A172 (cell line): ENCODE measurements at places on chromosomes 1 and 21. TPM values are rescaled to one million over a fixed set of nuclear protein-coding genes. Genes with fewer than 3 reads are reported as not detected.

GRCh38 chr1:87766737-87767136 lies 438.1 kb downstream of the LMO4 start:
- DNase-seq, result no peak

DNA sequence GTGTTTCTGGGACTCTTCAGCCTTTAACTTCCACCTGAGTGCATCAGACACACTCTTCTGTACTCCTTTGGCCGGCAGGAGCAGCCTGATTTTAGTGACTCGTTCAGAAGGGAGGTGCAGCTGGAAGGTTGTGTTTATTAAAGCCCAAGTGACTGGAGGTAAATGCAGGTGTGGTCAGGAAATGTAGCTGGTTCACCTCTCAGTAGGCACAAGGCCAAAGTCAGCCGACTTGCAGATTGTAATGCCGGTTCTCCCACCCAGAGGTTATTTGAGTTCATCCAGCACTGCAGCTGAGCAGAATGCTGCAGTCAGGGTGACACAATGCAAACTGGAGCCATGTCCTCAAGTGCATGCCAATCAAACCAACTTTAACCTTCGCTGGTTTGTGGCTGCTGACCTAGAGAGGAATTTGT lies 91.5 kb downstream of the SPATA46 start:
- peak; percentile 30 for DNase-seq

The ADCY10 gene
- total RNA-seq, result not detected in 2 replicates

The VCAM1 gene
- total RNA-seq, result 0.05 and 1.1 TPM in 2 replicates

GRCh38 chr1:95229037-95229436 lies 5.0 kb upstream of the RWDD3 start:
- no peak for DNase-seq

DNA sequence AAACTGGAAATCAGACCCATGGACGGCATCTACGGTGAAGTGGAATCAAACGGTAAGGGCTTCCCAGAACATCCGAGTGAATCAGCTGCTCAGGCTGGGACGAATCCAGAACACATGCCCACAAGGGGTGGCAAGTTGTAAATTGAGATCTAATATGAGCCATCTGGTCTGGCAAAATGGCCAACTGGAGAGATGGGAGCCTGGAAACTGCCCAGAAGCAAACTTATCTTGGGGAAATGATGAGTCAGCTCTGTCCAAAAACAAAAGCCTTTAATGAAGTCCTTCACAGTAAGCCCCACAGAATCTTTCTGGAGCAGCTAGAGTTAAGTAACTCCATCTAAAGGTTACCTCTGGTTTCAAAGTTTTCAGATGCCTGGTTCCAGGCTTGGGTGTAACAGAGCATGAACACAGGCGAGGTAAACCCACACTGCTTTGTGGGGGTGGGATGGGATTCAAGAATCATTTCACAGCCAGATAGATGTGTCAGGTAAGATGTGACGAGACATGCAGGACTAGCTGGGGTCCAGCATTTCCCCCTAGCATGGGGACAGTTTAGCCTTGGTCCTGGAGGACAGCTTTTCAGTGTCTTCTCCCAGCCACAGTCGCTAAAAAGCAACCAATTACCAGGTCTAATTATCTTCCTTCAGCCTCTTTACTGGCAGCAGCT lies 10.5 kb upstream of the SRP9 start:
- peak; percentile 97 for DNase-seq

The AGRN gene
- total RNA-seq, result 107 and 115 TPM in 2 replicates

The MMP23B gene
- 3.9 TPM in 1 of 2 replicates, not detected in the other for total RNA-seq

DNA sequence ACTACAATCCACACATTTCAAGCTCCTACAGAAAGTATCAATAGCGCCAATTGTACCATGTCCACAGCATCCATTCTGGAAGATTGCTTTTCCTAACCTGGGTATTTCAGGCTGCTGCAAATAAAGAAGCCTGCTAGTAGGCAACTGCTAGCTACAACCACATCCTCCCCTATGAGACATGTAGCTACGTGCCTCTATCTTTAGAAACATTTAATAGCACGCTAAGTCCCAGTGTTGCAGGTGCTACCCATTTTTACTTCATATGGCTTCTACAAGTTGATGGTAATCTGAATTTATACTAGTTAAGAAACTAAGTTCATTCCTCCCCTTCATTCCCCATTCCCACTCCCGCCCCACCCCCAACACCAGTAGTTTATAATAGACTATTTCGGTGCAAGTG lies 7.4 kb upstream of the AMPD1 start:
- no peak for DNase-seq

DNA sequence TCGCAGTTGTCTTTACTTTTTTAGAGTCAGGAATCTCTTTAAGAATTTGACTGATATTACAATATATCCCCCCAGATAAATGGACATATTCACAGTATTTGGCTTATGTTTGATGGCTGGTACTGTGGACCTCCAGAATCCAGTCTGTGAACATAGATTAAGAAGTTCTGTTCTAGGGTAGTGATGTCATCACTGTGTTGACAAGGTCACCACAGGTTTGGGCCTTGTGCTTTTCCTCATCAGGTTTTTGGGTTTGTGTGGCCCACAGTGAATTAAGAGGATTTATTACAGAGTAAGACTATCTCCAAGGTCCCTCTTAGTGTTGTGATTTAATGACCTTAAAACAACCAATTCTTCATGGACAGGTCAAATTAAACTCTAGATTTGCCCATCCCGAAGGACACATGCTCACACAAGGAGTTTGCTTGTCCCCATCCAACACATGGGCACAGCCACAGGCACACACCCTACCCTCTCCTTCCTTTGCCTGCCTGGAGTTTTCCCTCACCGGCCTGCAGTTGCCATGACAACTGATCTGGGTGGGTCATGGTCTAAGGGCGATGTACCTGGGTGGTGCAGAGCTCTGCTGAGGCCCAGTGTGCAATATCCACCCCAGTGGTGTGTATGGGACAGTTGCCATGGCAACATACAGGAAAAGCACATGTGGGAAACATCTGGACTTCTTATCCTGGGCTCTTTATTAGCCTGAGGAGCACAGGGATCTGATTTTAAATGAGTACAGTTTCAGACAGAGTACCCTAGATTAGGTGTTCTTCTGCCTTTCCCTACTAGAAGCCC lies 98.6 kb downstream of the NAV1 start:
- no peak for DNase-seq

The HES3 gene
- not detected in 2 replicates for total RNA-seq

The PANK4 gene
- total RNA-seq, result 6.5 and 7.7 TPM in 2 replicates

The KCNA2 gene
- total RNA-seq, result 0.02 TPM in 1 of 2 replicates, not detected in the other

DNA sequence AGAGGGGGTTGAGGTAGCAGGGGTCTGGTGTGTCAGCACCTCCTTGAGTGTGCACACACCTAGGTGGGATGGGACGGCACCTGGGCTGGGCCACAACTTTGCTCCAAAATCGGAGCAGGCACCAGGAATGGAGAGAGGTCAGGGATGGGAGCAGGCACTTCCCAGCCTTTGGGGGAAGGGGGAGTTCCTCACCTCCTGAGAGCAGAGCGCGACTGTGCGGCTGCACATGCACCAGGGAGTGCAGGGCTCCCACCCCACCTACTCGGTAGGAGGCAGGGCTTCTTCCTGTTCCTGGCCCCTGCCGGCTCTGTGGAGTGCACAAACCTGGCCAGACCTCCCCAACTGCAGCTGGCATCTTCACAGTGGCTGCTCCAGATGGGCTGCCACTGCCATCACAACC lies 399.3 kb downstream of the NCAM2 start:
- no peak for DNase-seq

DNA sequence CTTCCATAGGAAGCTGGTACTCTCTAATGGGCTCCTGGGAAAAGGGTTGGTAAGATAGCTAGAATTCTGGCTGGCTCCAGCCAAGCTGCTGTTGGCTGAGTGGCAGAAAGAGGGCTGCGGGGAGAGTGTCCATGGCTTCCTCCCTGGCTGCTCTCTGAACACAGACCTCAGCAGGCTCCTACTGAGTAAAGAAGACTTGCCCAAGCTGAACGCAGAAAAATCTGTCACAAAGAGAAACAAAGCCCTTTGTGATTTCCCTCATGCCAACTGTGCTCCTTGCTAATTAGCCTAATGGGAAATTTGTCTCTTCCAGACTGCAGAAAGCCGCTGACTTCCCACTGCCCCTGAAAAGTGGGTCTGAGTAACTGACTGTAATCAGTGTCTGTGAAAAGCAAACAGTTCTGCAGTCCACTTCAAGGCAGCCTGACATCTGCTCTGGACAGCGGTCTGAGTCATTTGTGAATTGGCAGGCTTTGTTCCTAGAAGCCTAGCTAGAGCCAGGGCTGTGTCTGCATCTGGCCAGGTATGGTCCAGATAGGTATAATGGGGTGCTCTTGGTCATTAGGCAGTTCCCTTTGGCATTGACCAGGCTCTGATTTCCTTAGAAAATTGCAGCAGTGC lies 282.8 kb downstream of the ZNF648 start:
- no peak for DNase-seq
